ENCODE measurements at places on chromosomes 12 and 14.

- no peak for DNase-seq
Measured at GRCh38 chr14:92437309-92437708, 76.3 kb upstream of the RIN3 start.

DNA sequence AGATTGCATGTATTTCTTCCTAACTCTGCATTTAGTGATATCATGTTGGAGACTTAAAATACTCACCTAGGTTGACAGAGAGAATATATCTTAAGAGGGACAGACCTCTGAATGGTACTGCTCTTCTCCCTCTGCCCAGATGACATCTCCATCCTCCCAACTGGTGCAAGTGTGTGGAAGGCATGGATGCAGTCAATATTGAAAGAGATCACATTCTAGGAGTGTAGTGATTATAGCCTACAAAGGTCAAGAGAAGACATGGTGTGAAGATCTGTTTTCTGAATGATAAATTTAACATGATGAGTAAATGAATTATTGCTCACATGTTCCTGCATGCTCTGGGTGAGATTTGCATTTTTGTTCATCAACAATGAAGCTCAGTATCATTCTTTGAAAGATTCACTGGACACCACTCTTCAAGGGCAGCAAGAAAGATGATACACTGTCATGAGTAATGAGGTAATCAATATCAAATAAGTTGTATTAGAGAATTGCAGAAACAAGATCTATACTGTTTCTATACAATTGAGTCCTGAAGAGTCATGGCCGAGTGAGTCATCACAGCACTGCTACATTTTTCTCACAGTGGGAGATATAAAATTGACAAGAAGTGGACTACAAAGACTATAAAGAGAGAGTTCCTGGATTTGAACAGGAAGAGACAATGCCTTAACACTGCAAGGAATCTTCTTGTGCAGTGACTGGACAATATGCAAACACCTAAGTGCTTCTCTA, 183.3 kb upstream of the KRR1 start:
- DNase-seq: no peak

- no peak for DNase-seq
Measured at GRCh38 chr14:71486279-71486678, 445.9 kb upstream of the RGS6 start.

DNA sequence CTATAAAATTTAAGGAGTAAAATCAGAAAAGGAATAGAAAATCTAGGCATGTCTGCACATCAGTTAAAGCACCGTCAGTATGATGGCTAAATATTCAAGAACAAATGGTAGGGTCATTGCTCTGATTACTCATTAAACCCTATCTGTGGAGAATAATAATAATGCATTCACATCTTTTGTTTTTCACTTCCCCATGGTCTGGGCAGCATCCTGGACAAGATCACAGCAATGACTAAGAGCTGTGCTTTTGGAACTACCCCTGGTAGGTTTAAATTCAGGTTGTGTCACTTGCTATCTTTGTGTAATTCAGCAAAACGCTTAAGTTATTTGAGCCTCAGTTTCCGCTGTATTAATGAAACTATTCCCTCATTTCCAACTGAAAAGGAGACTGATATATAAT, 33.1 kb downstream of the C12orf42 start:
- DNase-seq: no peak

GRCh38 chr12:120406069-120406468, 31.8 kb upstream of the COX6A1 start:
- no peak for DNase-seq

GRCh38 chr12:46811185-46811584, 14.6 kb downstream of the SLC38A4 start:
- no peak for DNase-seq

- peak; percentile 33 for DNase-seq
Measured at GRCh38 chr14:53209370-53209769, 56.2 kb upstream of the DDHD1 start.

- DNase-seq: peak; percentile 35
Measured at GRCh38 chr12:57488402-57489156, 711 bp downstream of the MARS1 start.

GRCh38 chr14:96938946-96939345, 141.8 kb downstream of the VRK1 start:
- DNase-seq: peak; percentile 22

GRCh38 chr14:58119381-58119780, 32.6 kb downstream of the ARMH4 start:
- no peak for DNase-seq

DNA sequence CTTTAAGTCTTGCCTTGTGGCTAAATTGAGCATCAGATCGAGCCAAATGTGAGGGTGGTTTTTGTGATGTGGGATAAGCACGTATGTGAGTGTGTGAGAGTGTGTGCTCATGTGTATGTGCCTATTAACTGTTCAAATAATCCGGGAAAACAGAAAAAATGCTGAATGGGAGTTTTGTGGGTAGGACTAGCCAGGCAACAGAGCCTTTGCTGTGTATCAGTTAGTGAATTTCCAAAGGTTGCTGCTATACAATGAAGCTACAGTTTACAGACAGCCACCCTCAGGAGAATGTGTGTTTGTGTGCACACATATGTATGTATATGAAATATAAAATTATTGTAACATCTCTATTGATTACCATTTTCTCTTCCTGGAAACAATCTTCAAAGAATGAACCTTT, 154.0 kb downstream of the SOX5 start:
- DNase-seq: no peak

GRCh38 chr12:6265038-6265405, 45.5 kb upstream of the PLEKHG6 start:
- no peak for DNase-seq

DNA sequence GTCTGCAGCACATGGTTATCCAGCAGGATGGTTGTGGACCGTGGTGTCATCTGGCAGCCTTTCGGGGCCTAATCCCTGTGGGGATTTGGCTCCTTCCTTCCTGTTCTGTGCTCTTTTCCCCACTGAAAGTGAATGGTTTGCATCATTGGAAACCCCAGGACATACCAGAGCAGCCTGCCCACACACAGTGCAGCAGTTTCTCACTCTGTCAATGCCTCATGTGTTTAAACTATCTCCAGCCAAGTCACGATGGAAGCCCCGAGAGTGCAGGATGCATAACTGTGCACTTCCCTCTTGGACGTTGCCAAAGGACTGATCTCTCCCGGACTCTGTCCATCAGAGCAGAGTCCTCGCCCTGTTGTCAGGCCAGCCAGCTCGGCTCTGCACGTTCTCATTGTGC, 29.0 kb upstream of the AMN start:
- no peak for DNase-seq

DNA sequence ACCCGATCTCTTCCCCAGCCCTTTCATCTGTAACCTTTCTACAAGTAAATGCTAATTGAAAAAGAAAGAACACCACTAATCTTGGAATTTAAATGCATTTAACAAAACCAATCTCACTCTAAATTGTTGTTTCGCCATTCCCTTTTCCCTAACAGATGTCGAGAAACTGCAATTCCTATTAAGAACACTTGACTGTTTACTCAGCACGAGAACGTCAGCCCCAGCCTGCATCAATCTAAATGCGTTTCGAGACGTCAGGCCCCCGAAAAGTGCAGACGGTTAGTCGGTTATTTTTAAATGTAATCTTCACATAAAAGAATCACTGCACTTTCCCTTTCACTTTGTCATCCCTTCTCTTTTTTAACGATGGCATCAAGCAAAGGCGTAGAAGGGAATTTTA, 837.6 kb downstream of the VRK1 start:
- no peak for DNase-seq

- DNase-seq: peak; percentile 83
Measured at GRCh38 chr12:71662849-71663560, 643 bp downstream of the ZFC3H1 start.

DNA sequence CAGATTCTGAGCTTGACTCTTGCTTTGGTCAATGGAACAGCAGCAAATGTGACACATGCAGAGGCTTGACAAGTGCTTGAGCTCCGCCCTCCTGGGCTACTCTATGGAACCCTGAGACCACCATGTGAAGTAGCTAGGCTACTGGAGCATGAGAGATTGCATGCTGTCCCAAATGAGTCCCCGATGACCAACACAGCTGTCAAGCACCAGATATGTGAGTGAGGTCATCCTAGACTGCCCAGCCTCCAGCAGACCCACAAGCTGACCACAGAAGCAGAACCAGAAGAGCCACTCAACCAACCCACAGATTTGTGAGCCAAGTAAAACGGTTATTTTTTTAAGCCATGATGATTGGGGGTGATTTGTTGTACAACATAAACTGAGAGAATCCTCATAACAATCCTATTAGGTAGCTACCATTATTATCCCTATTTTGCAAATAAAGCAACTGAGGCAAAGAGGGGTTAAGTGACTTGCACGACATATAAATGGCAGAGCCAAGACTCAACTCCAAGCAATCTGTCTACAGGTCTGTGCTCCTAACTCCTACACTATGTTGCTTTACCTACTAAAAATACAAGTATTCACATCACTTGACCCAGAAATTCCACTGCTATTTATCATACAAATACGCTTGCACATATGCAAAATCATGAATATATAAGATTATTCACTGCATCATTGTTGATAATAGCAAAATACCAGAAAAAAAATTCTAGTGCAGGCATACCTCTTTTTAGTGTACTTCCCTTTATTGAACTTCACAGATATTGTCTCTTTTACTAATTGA, 136.2 kb downstream of the NDUFA12 start:
- DNase-seq: no peak

- DNase-seq: peak; percentile 79
Measured at GRCh38 chr14:33811721-33812120, 139.2 kb downstream of the EGLN3 start.

GRCh38 chr12:61095111-61095510, 1165.1 kb upstream of the USP15 start:
- DNase-seq: no peak

Data from hematopoietic multipotent progenitor cell treated with erythropoietin and hydrocortisone succinate and interleukin-3 and kit ligand, for 6 days (in vitro differentiated cells).